ENCODE measurements at places on chromosomes 11 and 22. TPM values are rescaled to one million over a fixed set of nuclear protein-coding genes. Genes with fewer than 3 reads are reported as not detected.

DNA sequence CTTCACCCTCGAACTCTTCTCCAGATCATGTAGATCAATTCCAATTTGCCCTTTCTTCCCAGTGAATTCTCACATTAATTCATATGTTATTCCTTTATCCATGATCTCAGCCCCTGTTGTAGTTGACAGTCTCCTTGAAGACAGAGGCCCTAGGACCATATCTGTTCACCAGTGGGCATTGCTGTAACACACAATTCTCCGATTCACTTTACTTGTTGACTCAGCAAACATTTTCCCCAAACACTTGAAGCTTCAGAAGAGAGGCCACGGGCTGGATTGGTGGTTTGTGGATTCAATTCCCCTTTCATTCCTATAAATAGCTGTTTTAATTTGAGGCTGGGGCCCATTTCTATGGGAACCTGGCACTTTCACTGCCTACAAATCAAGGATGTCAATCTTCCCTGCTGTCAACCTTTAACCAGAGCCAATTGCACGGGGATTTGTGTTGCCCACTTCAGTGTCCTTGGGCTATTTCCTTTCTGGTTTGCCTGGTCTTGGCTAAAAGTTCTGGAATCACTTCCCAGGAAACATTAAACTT is 393.0 kb upstream of the KIRREL3 start:
- DNase-seq, result no peak

DNA sequence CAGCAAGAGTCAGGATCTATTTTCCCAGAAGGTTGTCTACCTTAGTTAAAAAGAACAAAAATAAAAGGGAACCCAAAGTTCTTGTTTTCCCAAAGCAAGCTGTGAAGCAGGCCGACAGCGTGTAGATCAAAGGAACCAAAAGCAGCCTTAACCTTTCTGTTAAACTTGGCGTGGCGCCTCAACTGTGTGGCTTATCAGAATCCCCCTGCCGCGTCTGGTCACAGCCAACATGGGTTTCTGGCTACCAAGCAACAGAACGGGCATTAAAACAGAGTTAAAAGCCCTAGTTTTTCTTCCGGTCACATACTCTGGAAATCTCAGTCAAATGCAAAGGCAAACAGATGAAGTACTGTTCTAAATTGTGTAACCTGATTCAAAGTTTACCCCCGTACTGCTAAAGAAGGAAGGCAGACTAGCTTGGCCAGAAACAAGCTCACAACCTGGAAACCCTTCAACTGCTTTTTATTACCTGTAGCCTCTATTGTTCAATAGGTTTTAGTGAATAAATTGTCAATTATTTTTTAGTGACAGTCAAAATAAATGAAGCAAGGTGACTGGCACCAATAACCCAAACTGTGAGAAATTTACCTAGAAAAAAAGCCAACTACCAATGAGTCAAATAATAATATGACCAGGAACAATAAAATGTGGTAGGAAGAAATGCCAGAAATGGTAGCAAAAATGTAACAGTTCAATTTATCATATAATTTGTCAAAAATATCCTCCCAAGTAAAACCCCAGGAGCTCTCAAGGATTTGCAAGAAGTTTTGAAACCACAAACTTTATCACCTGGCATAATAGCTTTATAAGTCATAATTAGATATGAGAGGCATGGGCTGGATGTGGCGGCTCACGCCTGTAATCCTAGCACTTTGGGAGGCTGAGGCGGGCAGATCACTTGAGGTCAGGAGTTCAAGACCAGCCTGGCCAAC is 21.4 kb downstream of the CHKA start:
- DNase-seq, result peak; percentile 57

DNA sequence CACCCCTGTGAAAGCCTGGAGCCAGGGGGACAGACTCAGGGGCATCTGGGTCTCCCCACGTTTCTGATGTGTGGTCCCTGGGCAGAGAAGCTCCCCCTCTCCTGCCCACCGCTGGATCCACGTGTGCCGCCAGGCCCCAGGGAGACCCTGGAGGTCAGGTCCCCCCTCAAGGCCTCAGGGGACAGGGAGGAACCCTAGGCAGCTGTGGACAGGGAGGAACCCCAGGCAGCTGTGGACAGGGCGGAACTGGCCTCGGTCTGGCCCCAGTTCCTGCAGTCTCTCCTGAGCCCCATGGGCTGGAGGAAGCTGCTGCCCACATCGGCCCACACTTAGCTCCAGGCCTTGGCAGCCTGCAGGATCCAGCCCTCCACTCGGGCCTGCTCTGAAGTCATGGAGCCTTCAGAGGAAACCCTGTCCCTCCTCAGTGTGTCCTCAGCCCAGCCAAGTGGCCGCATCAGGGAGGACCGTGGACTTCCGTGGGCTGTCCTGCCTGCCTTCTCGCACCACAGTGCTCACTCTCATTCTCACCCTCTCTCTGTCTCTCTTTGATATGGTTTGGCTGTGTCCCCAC is 127.7 kb downstream of the BRD1 start:
- DNase-seq, result no peak

- no peak for DNase-seq
Measured at GRCh38 chr11:81819462-81819861, 914.2 kb downstream of the FAM181B start.

GRCh38 chr11:1404461-1405185 is 14.9 kb downstream of the BRSK2 start:
- no peak for DNase-seq

- DNase-seq, result no peak
Measured at GRCh38 chr22:42717197-42717928, 3.3 kb downstream of the A4GALT start.

DNA sequence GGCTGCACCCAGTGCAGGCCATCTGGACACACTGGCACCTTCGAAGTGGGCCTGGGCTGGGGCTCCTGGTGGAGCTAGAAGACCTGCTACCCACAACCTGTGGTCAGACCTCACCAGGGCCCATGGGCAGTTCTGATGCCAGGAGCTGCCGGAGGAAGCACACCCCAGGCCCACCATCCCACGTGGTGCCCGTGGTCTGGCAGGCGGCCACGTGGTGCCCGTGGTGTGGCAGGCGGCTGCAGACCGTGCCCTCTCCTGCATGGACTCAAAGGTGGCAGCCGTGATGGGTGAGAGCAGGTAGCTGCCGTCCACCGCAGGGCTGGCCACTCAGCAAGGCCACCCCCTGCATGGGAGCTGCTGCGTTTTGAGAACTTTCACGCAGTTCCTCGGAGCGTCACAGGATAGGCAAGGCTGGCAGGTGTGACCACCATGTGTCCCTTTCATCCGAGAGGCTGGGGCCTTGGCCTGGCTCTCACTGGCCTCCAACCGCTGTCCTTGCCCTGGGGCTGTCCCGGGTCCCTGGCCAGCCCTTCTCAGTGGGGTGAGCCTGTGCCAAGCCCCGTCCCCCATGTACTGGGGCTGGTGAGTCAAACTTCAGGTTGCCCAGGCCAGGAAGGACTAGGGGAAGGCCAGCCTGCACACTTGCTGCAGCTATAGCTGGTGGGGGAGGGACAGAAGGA is 3.9 kb upstream of the IL17REL start:
- no peak for DNase-seq

GRCh38 chr11:96134602-96135001 is 208.4 kb downstream of the MAML2 start:
- DNase-seq, result no peak

GRCh38 chr11:130614591-130614990 is 166.1 kb downstream of the ADAMTS15 start:
- no peak for DNase-seq

Gene APOA5
- not detected for total RNA-seq

Gene GAB4
- total RNA-seq, result not detected
